ENCODE measurements at places on chromosomes 5 and 9.

DNA sequence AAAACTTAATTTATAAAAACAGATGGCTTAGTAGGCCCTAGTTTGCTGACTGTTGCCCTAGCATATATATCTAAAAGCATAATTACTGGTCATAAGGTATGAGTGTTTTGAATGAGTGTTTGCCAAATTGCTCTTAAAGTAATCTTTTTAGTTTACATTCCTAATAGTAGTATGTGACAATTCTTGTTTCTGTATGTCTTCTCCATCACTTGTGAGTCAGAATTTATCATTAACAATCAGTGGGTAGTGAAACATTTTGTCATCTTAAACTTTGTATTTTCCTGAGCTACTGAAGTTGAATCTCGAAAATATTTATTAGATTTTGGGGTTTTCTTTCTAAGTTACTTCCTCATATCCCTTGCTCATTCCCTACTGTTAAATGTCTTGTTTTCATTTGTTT lies 49.6 kb downstream of the APC start:
- DNase-seq: no peak

DNA sequence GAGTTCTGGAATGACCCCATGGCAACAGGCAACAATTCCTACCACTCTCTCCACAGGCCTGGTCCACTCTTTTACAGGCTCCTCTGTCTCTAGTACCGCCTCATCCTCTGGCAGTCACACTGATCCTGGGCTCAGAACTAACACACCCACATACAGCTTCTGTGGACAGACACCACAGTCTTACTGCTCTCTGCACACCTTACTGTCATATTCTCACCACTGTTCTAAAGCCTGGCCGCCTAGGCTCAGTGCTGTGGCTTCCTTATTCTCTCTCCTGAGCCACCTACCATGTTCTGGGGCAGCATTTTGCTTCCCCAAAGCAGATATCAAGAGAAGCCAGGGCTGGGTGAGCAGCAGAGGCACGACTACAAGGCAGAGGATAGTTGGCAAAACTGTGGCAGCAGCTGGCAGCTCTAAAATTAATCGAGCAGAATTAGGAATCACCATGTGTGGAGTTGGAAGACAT lies 14.8 kb downstream of the REEP5 start:
- DNase-seq: no peak

- DNase-seq: no peak
Observed at GRCh38 chr9:116000748-116001329, 152.8 kb upstream of the PAPPA start.

GRCh38 chr5:1380011-1380817 lies 35.3 kb upstream of the CLPTM1L start:
- no peak for DNase-seq

DNA sequence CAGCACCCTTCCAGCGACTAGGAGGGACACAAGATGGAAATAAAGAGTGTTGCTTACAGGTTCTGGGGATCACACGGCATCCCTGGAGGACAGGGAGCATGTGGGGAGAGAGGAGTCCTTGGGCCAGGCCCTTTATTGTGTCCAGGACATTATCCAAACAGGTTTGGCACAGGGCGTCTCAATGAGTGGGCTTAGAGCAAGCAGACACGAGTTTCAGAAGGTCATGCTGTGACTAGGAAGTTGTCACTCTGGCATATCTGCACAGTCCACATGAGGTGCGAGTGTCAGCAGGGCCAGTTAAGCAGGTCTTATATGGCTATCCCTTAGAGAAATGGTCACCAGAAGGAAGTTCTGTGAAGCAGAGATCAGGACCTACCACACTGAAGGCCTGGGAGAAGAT lies 174.5 kb upstream of the OTULINL start:
- DNase-seq: no peak

DNA sequence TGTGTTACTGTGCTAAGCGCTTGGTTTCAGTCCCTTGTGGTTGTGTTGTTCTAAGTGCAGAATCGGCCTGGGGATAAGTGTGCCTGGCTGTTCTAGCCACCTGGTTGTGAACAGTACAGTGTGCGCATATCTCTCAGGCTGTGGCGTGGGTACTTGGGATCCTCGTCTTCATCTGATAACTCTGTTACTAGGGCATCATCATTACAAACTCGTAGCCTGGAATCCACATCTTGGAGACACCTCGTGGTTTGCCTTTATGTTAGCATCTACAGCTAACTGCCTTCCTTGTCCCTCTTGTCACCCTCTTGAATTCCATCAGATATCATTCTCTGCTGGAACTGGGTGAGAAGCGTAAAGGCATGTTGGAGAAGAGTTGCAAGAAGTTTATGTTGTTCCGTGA lies 41.5 kb downstream of the SPTAN1 start:
- no peak for DNase-seq

DNA sequence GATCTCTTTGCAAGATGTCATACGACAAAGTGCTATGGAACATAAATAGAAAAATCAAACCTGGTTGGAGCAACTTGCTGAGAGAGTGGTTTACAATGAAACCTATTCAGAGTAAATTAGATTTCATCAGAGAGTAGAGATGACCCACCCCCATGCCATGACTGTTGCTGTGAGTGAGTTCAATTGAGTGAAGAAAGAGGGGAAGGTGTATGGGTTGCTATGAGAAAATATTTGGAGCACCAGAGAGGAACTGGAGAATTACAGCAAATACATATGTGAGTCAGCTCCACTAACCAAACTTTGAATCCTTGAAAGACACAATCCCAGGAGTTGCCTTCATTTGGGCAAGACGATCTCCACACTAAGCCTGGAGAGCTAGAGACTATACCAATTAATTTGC lies 217.2 kb downstream of the RFX3 start:
- DNase-seq: no peak

DNA sequence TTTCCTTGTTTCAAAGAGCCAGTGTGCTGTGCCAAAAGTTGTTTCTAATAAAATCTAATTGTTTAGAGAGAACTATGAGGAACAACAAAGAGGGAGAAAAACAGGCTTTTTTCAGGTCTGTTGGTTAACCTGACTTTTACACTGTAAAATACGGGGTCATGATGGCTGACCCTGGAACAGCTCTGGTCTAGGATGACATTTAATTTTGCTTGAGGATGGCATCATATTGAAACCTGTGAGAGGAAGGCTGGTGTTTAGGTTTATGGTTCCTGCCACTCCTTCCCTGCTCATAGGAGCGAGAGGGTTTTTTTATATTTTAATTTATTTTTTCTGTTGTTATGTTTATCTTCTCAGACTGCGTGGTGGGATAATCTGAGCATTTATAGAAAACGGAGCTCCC lies 327.6 kb downstream of the KDM4C start:
- no peak for DNase-seq

DNA sequence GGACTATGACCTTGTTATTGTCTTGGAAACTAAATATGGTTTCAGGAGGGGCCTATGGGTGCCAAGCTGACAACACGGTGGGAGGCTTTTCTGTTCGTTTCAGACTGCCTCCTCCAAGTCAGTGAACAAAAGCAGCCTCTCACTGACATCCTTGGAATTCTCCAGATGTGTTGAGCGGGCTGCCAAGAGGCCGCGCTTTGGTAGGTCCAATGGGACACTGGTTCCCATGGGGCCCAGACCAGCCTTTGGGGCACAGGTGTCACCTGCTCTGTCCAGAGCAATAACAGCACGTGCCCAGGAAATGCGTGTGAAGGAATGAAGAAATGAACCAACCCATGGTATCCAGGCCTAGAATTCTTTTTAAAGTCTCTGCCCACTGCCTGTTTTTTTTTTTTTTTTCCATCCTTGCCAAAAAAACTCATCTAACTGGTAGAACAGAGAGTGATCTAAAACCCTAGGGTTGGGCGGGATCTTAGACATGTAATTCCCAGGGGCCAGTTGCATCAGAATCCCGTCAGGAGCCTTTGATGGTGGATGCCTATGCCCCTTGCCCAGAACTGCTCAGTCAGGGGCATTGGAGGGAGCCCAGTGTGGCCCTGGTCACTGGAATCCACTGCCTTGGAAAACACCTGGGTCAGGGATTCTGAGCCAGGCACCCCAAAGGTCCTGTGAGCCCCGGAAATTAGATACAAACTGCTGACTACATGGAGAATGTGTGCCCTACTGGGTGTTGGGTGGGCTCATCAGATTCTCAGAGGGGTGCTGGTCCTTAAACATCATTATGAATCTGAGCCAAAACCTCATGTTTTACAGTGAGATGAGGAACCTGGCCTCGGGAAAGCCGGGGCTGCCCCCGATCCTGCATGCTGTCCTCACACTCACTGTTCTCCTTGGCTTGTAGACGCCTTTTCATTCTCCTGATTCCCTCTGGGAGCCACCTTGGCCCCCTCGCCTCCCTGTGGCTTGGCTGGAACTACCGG lies 60.1 kb downstream of the GTF3C4 start:
- no peak for DNase-seq

DNA sequence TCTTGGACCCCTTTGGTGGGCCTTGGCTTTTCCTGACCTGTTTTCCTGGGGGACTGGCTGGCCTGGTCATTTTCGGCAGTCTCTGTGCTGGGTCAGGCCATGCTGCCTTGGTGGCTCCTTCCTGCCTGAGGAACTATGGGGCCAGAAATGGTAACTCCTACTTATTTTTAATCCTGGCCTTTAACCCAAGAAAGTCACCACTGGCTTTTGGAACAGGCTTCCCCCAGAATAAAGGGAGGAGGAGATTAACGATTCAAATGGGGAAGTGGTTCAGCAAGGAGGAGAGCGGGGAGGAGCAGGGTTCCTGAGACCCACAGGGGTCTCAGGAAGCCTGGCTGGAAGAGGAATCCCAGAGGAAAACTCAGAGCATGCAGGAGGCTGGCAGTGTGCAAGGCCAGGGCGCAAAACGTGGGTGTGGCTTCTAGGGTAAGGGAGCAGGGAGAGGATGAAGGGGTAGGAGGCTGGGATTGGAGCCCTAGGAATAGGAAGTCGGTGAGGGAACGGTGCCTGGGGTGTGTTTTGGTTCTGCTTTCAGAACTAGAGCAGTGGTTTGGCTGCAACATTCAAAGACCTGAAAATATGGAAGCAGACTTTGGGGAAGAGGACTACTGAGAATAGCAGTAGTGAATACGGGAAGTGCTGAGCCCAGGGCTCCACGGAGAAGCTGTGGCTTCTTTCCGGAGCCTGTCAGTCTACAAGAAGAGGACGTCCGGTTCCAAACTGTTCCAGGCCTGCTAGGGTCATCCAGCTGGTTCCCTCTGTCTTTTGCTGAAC lies 271.1 kb upstream of the KLF4 start:
- DNase-seq: no peak

DNA sequence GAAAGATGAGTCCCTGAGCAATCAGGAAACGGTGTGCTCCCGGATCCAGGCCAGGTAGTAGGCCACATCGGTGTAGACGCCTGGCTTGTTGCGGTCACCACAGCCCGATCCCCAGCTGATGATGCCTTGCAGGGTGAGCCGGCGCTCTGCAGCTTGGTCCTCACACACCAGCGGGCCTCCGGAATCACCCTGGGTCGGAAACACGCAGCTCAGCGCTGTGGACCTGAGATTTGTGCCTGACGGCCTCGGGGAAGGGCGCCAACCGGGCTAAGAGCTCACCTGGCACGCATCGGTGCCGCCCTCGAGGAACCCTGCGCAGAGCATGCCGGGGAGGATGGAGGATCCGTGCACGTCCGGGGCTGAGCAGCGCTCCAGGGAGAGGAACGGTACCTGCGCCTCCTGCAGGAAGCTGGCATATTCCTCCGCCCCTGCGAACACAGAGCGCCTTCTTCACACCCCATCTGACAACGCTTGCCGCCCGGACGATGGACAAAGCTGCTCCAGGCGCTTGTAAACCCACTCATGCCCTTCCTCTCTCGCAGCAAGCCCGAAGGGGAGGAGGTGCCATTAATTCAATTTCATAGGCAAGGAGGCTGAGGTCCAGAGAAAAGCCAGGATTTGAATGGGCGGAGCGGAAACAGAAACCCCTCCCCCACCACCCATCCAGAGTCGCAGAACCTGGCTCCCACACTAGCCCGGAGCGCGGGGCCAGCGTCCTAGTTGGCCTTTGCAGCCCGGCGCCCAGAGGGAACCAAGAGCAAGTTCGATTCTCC lies 2.0 kb upstream of the PFN3 start:
- DNase-seq: no peak

- no peak for DNase-seq
Observed at GRCh38 chr5:69462170-69462569, 30.4 kb upstream of the OCLN start.

GRCh38 chr9:27440888-27441740 lies 83.0 kb upstream of the IFNK start:
- DNase-seq: no peak
